ENCODE measurements at places on chromosomes 6 and 20. TPM values are rescaled to one million over a fixed set of nuclear protein-coding genes. Genes with fewer than 3 reads are reported as not detected.

DNA sequence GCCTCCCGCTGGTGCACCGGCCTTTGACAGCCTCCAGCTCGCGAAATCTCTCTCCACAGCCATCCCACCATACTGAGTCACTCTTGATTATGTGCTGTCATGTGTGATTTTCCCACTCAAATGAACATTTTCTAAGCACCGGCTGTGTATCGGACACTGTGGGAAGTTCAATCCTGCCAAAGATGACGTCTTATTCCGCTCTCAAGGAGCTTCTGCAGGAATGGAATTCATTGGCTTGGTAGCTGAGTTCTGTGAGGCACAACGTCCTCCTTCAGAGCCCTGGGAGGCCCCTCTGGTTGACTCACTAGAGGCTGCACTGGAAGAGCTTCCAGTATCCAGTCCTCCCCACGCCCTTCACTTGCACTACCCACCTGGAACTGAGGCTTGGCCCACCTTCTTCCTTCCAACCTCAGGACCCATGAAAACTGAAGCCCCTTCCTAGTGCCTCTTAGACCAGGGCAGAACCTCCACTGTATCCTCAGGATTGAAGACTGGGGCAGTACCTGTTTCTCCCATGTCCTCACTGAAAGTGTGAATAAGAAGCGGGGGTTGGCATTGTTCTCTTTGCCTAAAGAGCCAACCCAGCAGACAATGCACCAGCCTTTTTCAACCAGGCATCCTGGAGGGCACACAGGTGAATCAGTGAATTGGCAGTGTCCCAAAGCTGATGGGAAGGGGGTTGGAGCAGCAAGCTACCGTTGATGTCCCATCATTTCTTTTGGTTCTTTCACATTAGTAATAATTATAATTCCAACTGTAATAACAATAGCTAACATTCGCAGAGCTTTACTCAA lies 1.7 kb downstream of the UNC5CL start:
- H3K4me3 ChIP-seq = no peak overlapping the region
- no peak for DNase-seq
- H3K4me1 ChIP-seq = no peaks in the 10 kb centered on the region
- H3K27ac ChIP-seq = no peak overlapping the region

- no peak overlapping the region for H3K4me3 ChIP-seq
- DNase-seq = no peak
- no peaks in the 10 kb centered on the region for H3K4me1 ChIP-seq
- H3K27ac ChIP-seq = peak overlapping the region; percentile 11
- no peaks in the 10 kb centered on the region for H3K27me3 ChIP-seq
These were observed 15.7 kb downstream of the NFYA start for GRCh38 chr6:41088451-41088850.

The FAM83B gene
- total RNA-seq = under 0.01 TPM

DNA sequence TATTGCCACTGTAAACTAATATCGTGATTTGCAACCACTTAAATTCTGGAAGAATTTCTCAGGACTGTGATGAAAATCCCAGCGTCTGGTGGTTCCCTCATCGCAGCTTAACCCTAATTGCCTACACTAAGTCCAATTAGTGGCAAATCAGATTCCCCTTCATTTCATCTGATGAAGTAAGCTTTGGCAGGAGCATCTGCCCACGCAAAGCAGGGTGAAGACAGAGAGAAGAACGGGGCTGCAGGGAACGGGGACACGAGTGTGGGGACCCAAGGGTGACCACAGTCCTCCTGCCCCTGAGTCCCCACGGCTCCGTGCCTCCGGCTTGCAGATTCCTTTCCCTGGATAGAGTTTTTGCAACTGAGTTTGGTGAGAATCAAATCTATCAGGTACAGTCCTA lies 159.5 kb downstream of the LY86 start:
- no peak overlapping the region for H3K4me3 ChIP-seq
- H3K27me3 ChIP-seq = no peaks in the 10 kb centered on the region
- peaks cover 15% of the 10 kb centered on the region for H3K4me1 ChIP-seq
- no peak overlapping the region for H3K27ac ChIP-seq
- no peaks in the 10 kb centered on the region for H3K36me3 ChIP-seq

The TUBB2B gene
- total RNA-seq = 5.6 TPM

GRCh38 chr6:144330017-144330987 lies 45.2 kb downstream of the UTRN start:
- H3K4me1 ChIP-seq = peaks cover 13% of the 10 kb centered on the region
- no peak for DNase-seq
- H3K4me3 ChIP-seq = no peak overlapping the region

GRCh38 chr6:41190791-41191190 lies 10.2 kb downstream of the TREML2 start:
- peaks cover under 1% of the 10 kb centered on the region for H3K27me3 ChIP-seq
- DNase-seq = no peak
- no peaks in the 10 kb centered on the region for H3K4me1 ChIP-seq
- H3K27ac ChIP-seq = no peak overlapping the region

DNA sequence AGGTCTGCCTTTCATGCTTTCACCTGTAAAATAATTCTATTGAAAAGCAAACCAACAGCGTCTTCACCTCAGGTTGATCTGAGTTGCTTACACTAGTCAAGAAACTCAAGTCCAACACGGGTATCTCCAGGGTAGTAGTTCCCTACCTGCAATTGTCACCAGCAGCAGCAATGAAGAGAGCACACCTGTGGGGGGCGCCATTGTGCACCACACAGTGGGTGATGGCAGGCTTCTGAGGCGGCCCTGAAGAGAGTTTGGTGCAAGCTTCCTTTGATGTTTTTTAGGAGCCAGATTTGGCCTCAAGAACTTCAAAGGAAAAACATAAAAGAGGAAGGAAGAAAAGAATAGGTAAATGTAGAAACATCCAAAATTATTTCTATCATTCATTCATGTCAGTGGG lies 45.1 kb downstream of the KIAA0319 start:
- no peak overlapping the region for H3K4me3 ChIP-seq
- H3K27me3 ChIP-seq = no peaks in the 10 kb centered on the region
- DNase-seq = no peak
- no peaks in the 10 kb centered on the region for H3K4me1 ChIP-seq

GRCh38 chr6:15427331-15428070 lies 181.6 kb downstream of the JARID2 start:
- no peaks in the 10 kb centered on the region for H3K27me3 ChIP-seq
- H3K36me3 ChIP-seq = no peaks in the 10 kb centered on the region
- no peak overlapping the region for H3K27ac ChIP-seq
- H3K4me3 ChIP-seq = no peak overlapping the region
- no peak for DNase-seq
- peaks cover 31% of the 10 kb centered on the region for H3K4me1 ChIP-seq

DNA sequence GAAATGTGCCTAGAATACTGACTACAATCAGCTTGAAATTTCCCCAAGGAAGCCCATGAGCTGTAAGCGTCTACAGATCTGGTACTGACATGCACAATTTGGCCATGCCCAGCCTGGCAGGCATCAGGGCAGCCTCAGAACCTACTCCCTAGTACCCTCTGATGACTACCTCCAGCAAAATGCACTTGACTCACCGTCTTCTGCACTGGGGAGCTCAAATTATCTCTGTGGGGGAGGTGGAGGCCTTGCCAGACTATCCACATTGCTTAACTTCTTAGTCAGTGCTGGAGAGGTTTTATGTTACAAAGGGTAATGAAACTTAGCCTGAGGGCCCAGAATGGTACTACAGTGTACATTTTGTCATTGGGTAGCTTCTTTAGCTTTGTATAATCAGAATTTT lies 126.0 kb upstream of the ADGRF1 start:
- peaks cover 33% of the 10 kb centered on the region for H3K4me1 ChIP-seq
- H3K27ac ChIP-seq = peak overlapping the region; percentile 64
- peak; percentile 89 for DNase-seq
- H3K27me3 ChIP-seq = no peaks in the 10 kb centered on the region
- H3K4me3 ChIP-seq = peak overlapping the region; percentile 8

DNA sequence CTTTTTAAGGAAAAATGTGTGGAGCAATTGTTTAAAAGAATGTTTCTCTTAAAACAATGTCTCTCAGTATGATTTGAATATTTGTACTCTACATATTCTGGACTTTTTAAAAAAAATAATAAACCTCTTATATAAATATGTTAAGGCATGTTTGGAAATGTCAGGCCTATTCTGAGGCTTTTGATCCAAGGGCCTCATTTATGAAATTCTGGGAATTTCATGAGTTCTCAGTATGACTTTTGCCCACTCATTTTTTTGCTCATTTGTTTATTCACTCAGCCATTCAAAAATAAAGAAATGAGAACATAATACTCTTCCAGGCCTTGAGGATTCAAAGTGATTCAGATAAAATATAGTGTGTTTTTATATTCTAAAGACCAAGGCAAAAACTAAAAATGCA lies 60.4 kb downstream of the DOK5 start:
- H3K27me3 ChIP-seq = no peaks in the 10 kb centered on the region
- H3K4me1 ChIP-seq = peaks cover 4% of the 10 kb centered on the region
- H3K27ac ChIP-seq = no peak overlapping the region
- no peak for DNase-seq
- no peak overlapping the region for H3K4me3 ChIP-seq

GRCh38 chr20:47735412-47736400 lies 49.6 kb downstream of the SULF2 start:
- DNase-seq = no peak
- peaks cover 14% of the 10 kb centered on the region for H3K27me3 ChIP-seq
- H3K4me3 ChIP-seq = no peak overlapping the region
- H3K4me1 ChIP-seq = no peaks in the 10 kb centered on the region
- no peaks in the 10 kb centered on the region for H3K36me3 ChIP-seq
- H3K27ac ChIP-seq = no peak overlapping the region

GRCh38 chr6:149854532-149854931 lies 9.6 kb downstream of the LRP11 start:
- peak overlapping the region; percentile 61 for H3K4me3 ChIP-seq
- no peak for DNase-seq
- peaks cover 4% of the 10 kb centered on the region for H3K36me3 ChIP-seq
- H3K4me1 ChIP-seq = peaks cover 68% of the 10 kb centered on the region
- peak overlapping the region; percentile 98 for H3K27ac ChIP-seq

The NKAPL gene
- 1.2 TPM for total RNA-seq

The THBS2 gene
- 1,102 TPM for total RNA-seq

GRCh38 chr20:32749914-32750637 lies 6.8 kb upstream of the COMMD7 start:
- no peaks in the 10 kb centered on the region for H3K36me3 ChIP-seq
- no peak for DNase-seq
- H3K27ac ChIP-seq = no peak overlapping the region
- H3K27me3 ChIP-seq = no peaks in the 10 kb centered on the region
- peaks cover 36% of the 10 kb centered on the region for H3K4me1 ChIP-seq
- no peak overlapping the region for H3K4me3 ChIP-seq

- H3K27ac ChIP-seq = no peak overlapping the region
- no peaks in the 10 kb centered on the region for H3K36me3 ChIP-seq
- H3K27me3 ChIP-seq = no peaks in the 10 kb centered on the region
- H3K4me3 ChIP-seq = no peak overlapping the region
- no peak for DNase-seq
These were observed 60.9 kb upstream of the MC3R start for GRCh38 chr20:56187534-56188165.

DNA sequence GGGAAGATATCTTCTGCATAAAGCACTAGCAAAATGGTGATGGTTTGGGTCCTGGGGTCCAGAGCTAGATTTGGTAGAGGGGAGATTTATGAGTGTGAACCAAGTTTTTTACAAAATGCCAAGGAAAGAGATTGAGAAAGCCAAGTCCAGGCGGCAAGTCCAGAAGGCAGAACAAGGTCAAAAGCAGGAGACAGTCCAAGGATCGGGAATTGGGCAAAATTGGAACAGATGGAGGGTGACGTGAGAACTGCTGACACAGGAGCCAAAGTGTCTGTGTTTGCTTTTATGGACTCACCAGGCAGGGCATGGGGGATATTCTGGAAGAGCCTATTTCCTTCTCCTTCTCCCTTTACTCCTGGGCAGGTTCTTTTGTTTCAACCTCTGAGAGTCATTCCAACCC lies 4.1 kb downstream of the NHLRC1 start:
- H3K4me1 ChIP-seq = peaks cover 11% of the 10 kb centered on the region
- no peak overlapping the region for H3K27ac ChIP-seq
- H3K36me3 ChIP-seq = no peaks in the 10 kb centered on the region
- no peak overlapping the region for H3K4me3 ChIP-seq
- H3K27me3 ChIP-seq = no peaks in the 10 kb centered on the region

DNA sequence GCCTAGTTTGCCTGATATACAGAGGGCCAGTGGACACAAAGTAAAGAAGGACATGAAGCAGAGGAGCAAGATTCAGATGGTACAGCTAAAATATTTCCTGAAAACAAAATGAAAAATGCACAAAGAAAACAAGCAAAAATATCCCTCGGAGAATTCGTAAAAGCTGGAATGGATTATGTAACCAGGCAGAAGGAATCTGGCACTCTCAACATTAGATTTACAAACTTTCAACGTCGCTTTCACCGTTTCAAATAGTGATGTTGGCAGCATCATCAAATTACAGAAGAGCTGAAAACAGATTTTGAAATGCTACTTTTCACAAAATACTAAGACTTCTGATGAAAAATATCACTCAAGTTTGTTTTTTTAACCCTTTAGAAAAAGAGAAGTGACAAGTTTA lies 11.7 kb downstream of the SMLR1 start:
- peaks cover 9% of the 10 kb centered on the region for H3K4me1 ChIP-seq
- no peak overlapping the region for H3K27ac ChIP-seq
- H3K36me3 ChIP-seq = no peaks in the 10 kb centered on the region
- no peak overlapping the region for H3K4me3 ChIP-seq

DNA sequence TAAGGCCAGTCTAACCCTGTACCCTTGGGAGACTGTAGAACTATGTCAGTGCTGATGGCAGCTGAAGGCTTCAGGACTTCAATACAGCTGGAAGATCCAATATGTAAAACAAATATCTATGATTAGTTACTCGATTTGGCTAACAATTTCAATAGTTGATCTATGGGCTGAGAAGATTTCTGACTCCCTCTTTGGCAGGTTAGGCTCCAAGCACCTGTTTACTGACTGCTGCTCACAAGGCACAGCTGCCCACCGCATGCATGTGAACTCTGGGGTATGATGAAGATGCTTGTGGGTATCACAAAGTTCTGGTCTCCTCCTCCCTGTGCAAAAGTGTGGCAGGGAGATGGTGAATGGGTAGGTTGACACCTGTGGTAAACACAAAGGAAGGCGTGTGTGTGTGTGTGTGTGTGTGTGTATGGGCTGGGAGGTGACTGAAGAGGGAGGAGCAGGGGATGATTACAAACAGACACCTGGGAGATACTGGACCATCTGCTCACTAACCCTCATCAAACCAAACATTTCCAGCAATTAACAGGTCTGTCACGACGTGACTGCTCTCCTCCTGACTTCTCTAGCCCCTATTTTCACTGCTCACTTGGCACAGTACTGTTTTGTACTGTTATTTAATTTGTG lies 18.1 kb downstream of the ELMO2 start:
- no peaks in the 10 kb centered on the region for H3K4me1 ChIP-seq
- H3K36me3 ChIP-seq = peaks cover 68% of the 10 kb centered on the region
- H3K27ac ChIP-seq = no peak overlapping the region

GRCh38 chr6:113377362-113377942 lies 479.7 kb upstream of the MARCKS start:
- H3K27me3 ChIP-seq = no peaks in the 10 kb centered on the region
- H3K4me3 ChIP-seq = no peak overlapping the region
- H3K27ac ChIP-seq = peak overlapping the region; percentile 84
- no peak for DNase-seq

Measured in osteoblast (primary cell).